HepG2 (cell line): ENCODE measurements at places on chromosomes 5 and 9.

DNA sequence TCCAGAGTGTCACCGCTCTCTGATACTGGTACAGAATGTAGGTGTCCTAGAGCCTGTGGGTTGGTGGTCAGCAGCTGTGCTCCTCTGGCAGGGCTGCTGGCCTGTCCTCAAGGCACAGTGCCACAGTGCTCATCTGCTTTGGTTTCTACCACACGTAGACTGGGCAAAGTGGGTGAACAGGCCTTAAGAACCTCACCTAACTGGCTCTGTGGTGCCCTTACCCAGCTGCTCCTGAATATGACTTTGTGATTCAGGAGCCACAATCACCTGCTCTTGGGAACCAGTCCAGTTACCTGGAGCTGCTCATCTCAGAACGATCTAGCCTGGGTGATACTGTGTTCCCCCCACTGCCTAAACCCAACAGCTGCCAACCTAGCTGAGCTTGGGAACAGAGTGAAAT, 6.4 kb downstream of the NOP16 start:
- H3K27me3 ChIP-seq, result no peaks in the 10 kb centered on the region
- DNase-seq, result no peak
- peaks cover 14% of the 10 kb centered on the region for H3K4me1 ChIP-seq
- no peak overlapping the region for H3K27ac ChIP-seq

GRCh38 chr9:133679466-133680061, 43.4 kb downstream of the DBH start:
- DNase-seq, result no peak
- no peak overlapping the region for H3K4me3 ChIP-seq
- no peaks in the 10 kb centered on the region for H3K4me1 ChIP-seq
- no peak overlapping the region for H3K27ac ChIP-seq

DNA sequence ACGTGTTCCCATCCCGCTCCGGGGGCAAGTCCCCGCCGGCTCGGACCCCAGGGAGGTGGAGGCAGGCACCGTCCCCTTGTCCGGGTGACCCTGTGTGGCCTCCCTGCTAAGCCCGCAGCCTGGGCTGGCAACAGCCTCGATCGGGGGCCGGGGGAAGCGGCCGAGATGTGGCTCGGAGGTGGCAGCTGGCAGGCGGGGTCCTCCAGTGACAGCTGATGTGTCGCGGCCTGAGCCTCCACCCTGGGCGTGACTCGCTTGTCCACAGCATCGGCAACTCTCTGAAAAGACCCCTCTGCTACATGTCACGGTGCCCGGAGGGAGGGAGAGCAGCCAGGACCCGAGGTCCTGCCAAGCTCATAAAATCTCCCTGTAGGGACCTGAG, 124.8 kb upstream of the IRX4 start:
- peaks cover 4% of the 10 kb centered on the region for H3K27me3 ChIP-seq
- no peak overlapping the region for H3K27ac ChIP-seq
- DNase-seq, result no peak

- no peaks in the 10 kb centered on the region for H3K27me3 ChIP-seq
- H3K36me3 ChIP-seq, result no peaks in the 10 kb centered on the region
- DNase-seq, result no peak
These were observed 73.4 kb upstream of the FBXW11 start for GRCh38 chr5:172079876-172080275.

GRCh38 chr9:122219856-122220672, 8.7 kb downstream of the LHX6 start:
- H3K36me3 ChIP-seq, result no peaks in the 10 kb centered on the region
- H3K4me3 ChIP-seq, result no peak overlapping the region
- no peak overlapping the region for H3K27ac ChIP-seq

DNA sequence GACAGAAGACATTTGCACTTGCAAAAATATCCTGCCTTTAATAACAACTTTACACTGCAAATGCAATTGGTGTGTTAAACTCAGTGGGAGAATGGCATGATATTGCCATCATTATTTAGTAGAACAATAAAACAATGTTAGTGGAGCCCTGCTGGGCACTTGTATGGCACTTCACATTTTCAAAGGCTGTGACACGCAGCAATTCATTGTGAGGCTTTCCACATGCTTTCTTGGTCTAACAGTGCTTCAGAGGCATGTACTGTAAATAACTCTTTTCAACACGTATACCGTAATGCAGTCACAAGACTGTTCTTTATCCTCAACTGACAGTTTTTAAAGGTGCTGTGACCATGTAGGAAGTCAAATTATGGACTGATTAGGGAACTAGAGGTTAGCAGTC, 155.5 kb upstream of the EPB41L4A start:
- no peaks in the 10 kb centered on the region for H3K4me1 ChIP-seq
- H3K36me3 ChIP-seq, result no peaks in the 10 kb centered on the region
- H3K27me3 ChIP-seq, result peaks cover 1% of the 10 kb centered on the region
- no peak overlapping the region for H3K27ac ChIP-seq
- no peak overlapping the region for H3K4me3 ChIP-seq
- DNase-seq, result no peak

- no peaks in the 10 kb centered on the region for H3K36me3 ChIP-seq
- DNase-seq, result no peak
- H3K27me3 ChIP-seq, result no peaks in the 10 kb centered on the region
- no peak overlapping the region for H3K4me3 ChIP-seq
- no peak overlapping the region for H3K27ac ChIP-seq
These were observed 14.9 kb downstream of the IL4 start for GRCh38 chr5:132688536-132689339.

DNA sequence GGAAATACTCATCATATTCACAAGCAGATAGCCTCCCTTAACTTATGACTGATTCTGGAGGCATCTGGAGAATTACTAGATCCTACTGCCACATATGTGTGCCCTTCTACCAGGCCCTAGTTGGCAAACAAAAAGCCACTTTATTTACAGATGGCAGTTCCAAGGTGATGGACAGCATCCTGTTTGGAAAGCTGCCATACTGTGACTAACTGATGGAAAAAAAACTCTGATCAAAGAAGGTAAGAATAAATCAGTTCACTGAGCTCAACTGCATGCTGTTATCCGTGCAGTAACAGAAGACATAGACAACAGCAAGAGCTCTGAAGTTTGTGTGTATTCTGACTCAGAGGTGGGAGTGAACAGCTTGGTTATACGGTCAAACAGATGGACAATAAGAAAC, 279.8 kb upstream of the POU5F2 start:
- no peaks in the 10 kb centered on the region for H3K27me3 ChIP-seq
- peak; percentile 73 for DNase-seq
- H3K27ac ChIP-seq, result no peak overlapping the region

- no peak overlapping the region for H3K27ac ChIP-seq
- H3K36me3 ChIP-seq, result no peaks in the 10 kb centered on the region
- no peak for DNase-seq
- H3K4me1 ChIP-seq, result peaks cover 47% of the 10 kb centered on the region
These were observed 16.9 kb upstream of the BOD1 start for GRCh38 chr5:173633304-173633703.

DNA sequence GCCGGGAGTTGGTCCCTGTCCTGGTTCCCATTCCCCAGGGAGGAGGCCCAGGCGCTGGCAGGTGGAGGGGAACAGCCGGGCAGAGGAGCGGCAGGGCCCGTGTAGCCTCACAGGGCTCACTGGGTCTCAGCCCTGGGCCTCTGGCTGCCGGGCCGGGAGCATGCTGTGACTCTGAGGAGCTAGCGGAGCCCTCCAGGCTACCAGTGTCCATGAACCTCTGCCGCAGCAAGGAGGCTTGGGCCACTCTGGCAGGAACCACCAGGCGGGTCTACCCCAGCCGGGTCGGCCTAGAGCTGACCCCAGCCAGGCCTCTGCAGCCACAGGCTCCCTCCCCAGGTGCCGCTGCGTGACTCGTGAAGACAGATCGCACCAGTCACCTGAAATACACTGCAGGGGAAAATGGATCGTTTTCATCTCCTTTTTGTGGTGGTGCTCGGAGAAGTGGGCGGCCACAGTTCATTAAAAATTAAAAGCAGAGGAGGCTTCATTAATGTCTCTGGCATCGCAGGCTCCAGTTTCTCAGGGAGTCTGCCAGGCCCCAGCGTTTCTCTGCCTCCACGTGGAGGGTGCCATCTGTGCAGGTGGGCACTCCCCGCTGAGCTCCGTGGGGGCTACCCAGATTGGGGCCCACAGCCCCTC, 43.8 kb downstream of the KCNT1 start:
- no peaks in the 10 kb centered on the region for H3K36me3 ChIP-seq
- DNase-seq, result no peak
- no peak overlapping the region for H3K4me3 ChIP-seq
- no peak overlapping the region for H3K27ac ChIP-seq

DNA sequence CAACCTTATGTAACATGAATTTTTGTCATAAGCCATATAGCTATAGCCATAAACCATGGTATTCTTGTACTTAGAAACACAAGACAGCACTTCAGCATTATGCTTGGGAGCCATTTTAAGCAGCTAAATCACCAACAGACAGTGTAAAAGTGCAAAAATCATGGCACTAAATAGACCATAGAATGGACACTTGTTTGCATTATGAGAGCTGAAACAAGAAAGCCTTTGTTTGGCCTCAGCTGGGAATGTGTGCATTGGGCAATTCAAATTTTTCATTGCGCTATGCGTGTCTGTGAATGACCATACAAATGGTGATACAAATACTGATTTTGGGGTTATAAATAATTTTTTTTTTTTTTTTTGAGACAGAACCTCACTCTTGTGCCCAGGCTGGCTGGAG, 23.7 kb downstream of the KDM4C start:
- no peak overlapping the region for H3K4me3 ChIP-seq
- H3K4me1 ChIP-seq, result peaks cover 100% of the 10 kb centered on the region
- H3K27ac ChIP-seq, result peak overlapping the region; percentile 83
- no peaks in the 10 kb centered on the region for H3K27me3 ChIP-seq
- DNase-seq, result peak; percentile 93

GRCh38 chr5:112995764-112996618, 19.4 kb downstream of the DCP2 start:
- peak; percentile 50 for DNase-seq
- no peak overlapping the region for H3K4me3 ChIP-seq
- H3K36me3 ChIP-seq, result peaks cover 5% of the 10 kb centered on the region
- 0 out of 2 replicates have a peak, but pooled peaks cover 10% of the 10 kb centered on the region for H3K4me1 ChIP-seq

- no peaks in the 10 kb centered on the region for H3K27me3 ChIP-seq
- no peak overlapping the region for H3K27ac ChIP-seq
- H3K36me3 ChIP-seq, result no peaks in the 10 kb centered on the region
These were observed 843.3 kb upstream of the CDH10 start for GRCh38 chr5:25488119-25488518.

DNA sequence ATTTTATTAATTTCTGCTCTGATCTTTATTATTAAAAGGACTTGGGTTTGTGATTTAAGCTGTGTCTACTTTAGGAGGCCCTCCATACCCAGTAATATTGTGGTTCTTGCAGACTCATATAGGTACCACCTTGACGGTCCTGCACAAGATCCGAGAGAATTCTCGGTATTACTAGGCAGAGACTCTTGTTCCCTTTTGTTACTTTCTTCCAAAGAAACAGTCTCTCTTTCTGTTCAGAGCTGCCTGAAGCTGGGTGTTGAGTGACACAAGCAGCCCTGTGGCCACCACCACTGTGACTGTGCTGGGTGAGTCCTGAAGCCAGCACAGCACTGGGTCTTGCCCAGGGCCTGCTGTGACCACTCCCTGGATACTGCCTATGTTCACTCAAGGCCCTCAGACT, 666.6 kb downstream of the SEMA5A start:
- no peak for DNase-seq
- H3K36me3 ChIP-seq, result no peaks in the 10 kb centered on the region
- H3K27me3 ChIP-seq, result no peaks in the 10 kb centered on the region
- no peak overlapping the region for H3K4me3 ChIP-seq
- H3K4me1 ChIP-seq, result no peaks in the 10 kb centered on the region

DNA sequence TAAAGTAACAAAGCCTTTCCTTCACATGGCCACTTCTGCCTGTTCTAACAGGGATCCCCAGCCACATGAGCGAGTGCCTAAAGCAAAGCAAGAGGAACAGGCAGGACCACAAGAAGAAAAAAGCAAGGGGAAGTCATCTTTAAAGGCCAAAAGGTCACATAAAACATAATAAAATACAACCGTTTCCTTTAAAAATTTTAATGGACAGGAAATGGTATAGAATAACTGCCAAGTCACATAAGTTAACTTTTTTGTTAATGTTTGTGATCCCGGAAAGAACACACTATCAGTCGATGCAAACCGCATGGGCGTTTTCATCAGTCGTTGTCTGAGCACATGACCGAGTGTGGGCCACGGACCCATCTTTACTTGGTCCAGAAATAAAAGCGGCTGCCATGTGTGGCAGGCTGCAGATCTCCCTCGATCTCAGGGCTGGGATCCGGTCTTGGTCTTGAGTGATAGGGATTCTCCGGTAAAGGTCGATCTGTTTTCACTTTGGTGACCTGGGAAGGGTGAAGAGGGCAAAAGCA, 15.6 kb downstream of the NDUFA8 start:
- no peak for DNase-seq
- peaks cover 42% of the 10 kb centered on the region for H3K4me1 ChIP-seq
- no peaks in the 10 kb centered on the region for H3K27me3 ChIP-seq
- no peak overlapping the region for H3K4me3 ChIP-seq

- H3K27me3 ChIP-seq, result no peaks in the 10 kb centered on the region
- no peaks in the 10 kb centered on the region for H3K36me3 ChIP-seq
- H3K4me1 ChIP-seq, result no peaks in the 10 kb centered on the region
- no peak overlapping the region for H3K27ac ChIP-seq
These were observed 349.1 kb upstream of the DAP start for GRCh38 chr5:11110128-11110527.

GRCh38 chr9:109863961-109864360, 84.0 kb downstream of the PALM2AKAP2 start:
- H3K4me3 ChIP-seq, result no peak overlapping the region
- H3K27ac ChIP-seq, result no peak overlapping the region
- no peaks in the 10 kb centered on the region for H3K36me3 ChIP-seq
- no peak for DNase-seq
- no peaks in the 10 kb centered on the region for H3K4me1 ChIP-seq
- no peaks in the 10 kb centered on the region for H3K27me3 ChIP-seq

DNA sequence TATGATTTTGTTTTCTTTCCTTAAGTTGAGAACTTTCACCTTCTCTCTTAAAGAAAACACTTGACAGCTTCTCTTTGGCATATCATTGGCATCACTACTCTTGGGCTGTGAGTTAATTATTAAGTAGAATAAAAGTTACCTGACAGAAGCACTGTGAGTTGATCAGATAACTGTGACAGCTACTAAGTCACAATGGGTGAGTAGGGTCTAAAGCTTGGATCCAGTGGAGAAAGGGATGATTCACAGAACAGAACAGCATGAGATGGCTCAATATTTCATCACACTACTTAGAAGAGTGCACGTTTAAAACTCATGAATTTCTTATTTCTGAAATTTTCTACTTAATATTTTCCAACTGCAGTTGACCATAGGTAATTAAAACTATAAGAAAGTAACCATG, 268.5 kb upstream of the NMUR2 start:
- no peak overlapping the region for H3K27ac ChIP-seq
- H3K36me3 ChIP-seq, result no peaks in the 10 kb centered on the region
- H3K4me1 ChIP-seq, result no peaks in the 10 kb centered on the region

DNA sequence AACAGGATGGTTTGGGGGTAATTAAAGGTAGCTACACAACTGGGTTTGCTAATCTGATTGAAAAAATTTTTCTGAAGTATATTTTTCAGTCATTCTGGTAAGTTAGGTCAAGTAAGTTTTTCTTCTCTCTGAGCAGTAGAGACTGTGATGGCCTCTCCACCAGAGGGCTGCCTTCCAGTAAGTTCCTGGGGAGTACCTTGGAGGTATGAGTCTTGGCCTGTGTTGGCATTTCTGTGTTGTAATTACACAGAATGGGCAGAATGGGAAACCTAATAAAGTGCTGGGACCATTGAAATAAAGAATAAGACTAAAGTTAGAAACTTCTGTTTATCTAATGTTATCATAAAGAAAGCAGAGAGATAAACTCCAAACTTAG, 430.8 kb downstream of the ARHGEF28 start:
- no peak overlapping the region for H3K4me3 ChIP-seq
- DNase-seq, result peak; percentile 9
- H3K4me1 ChIP-seq, result no peaks in the 10 kb centered on the region
- H3K27ac ChIP-seq, result no peak overlapping the region
